ENCODE measurements at places on chromosomes 1 and 21.

DNA sequence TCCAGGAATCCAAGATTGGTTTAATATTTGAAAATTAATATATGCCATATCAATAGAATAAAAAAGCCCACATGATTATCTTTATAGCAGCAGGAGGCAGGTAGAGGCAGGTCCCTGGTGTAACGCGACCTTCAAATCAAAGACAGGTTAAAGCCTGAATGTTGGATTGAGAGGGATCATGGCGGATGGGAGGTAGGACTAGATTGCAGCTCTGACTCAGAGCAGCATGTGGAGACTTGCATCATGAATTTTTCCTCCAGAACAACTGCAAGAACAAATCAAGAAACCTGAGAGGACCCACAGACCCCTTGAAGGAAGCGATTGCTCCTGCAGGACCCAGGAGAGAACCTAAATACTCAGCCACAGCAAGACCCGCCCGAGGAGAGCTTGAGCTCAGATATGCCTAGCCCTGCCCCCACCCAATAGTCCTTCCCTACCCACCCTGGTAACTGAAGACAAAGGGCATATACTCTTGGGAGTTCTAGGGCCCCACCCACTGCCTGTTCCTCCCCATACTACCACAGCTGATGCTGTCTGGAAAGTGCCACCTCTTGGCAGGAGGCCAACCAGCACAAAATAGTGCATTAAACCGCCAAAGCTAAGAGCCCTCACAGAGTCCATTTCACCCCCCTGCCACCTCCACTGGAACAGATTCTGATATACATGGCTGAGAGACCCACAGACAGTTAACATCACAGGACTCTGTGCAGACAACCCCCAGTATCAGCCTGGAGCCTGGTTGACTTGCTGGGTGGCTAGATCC, 19.5 kb downstream of the S100B start:
- DNase-seq: no peak

DNA sequence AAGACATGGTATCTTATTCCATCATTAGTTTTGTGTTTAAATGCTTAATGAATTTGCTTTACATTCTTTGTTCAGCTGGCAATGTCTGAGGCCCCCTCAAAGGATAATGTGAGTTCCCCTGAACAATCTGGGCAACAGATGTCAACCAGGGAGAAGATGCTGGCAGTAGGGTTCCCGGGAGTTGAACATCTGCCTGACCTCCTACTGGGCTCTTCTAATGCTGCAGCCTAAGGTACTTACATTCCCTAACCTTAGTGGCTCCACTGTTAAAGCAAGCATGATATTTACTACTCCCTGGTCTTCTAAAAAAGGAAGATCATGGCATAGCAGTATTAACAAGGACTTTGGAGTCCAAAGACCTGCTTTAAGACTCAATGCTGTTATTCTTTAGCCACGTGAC, 574.9 kb upstream of the NR5A2 start:
- no peak for DNase-seq

GRCh38 chr21:42561762-42562650, 48.4 kb downstream of the SLC37A1 start:
- no peak for DNase-seq

GRCh38 chr1:185646202-185646683, 87.9 kb upstream of the HMCN1 start:
- no peak for DNase-seq

- no peak for DNase-seq
Observed at GRCh38 chr1:87993051-87993450, 664.4 kb downstream of the LMO4 start.

DNA sequence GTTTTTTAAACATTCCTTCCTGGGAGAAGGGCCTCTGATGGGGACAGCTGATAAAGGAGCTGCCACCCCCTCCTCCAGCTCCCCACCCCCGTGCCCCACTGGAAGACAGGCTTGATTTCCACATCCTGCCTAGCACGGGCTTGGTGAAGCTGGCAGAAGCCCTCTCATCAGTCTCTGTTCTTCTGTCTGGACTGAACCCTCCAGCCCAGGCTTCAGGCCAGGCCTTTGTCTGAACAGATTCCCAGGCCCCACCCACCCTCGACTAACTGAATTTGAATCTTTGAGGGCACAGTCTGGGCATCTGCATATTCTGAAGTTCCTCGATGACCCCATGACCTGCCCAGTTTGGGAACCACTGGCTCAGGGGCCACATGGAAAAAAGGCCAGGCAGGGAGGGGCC, 75.3 kb downstream of the CD58 start:
- no peak for DNase-seq

- DNase-seq: no peak
Observed at GRCh38 chr1:221308534-221309511, 429.6 kb downstream of the HLX start.

DNA sequence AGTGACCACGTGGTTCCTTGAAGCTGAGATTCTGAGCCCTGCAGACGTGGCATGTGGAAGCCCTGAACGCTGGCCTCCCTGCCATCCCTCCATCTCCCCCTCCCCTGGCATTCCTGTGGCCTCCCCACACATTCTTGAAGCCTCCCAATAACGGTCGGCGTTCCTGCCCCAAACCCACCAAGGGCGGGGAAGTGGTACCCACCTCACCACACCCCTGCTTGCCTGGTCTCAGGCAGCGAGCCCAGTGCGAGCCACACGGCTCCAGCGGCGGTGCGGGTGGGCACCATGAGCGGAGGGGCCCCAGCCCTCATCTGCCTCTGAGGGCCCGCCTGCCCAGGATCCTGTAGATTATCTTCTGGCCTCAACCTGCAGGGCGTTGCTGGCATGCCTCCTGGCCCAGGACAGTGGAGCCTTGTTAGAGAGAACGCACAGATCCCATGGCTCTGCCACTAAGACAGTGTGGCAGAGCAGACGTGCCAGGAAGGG, 20.6 kb upstream of the PRELP start:
- no peak for DNase-seq

Measured in stimulated activated CD8-positive, alpha-beta memory T cell treated with anti-CD3 and anti-CD28 coated beads, Interleukin-15, amount 100 ng/mL, for 48 hours (primary cell).